ENCODE measurements at places on chromosomes 12 and 14.

DNA sequence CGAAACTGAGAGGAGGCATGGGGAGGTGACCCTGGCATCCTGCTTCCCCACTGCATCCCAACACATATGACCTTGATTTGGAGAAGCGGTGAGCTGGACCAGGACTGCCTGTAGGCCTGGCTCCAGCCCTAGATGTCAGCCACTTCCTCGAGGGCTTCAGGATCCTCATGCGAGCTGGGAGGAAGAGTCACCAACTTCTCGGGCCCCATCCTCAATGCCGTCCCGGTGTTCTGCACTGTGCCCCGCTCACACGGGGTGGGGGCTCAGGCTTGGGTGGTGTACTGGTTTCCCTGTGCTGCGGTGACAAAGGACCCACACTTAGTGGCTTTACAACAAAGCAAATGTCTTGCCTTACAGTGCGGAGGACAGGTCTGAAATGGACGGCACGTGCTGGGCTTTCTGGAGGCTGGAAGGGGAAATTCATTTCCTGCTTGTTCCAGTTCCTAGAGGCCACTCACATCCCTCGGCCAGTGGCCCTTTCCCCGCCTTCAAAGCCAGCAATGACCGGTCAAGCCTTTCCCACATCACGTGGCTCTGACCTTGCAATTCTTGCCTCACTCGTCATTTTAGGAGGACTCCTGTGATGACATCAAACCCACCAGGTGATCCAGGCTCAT, 298.1 kb upstream of the RTL1 start:
- no peak for DNase-seq

- DNase-seq, result no peak
These were observed 29.6 kb downstream of the IFT43 start for GRCh38 chr14:76015191-76015590.

GRCh38 chr12:115000038-115000437, 316.1 kb upstream of the TBX3 start:
- no peak for DNase-seq

DNA sequence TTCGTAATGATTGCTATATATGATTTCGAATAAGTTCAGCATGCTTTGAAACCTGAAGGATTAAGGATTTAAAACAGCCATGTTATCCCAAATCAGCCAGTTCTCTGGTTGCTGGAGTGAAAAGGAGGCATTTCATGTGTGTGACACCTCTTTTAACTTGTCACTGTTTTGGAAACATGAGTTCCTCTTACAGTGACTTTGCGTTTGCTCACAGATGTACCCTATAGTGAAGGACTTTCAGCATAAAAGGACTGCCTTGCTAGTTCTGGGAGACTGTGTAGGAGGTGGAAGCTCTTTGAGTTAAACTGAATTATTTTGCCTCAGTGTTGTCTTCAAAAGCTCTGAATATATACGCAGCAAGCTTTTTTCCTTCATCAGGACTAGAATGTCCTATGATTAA, 7.6 kb downstream of the RNASE11 start:
- no peak for DNase-seq

- no peak for DNase-seq
These were observed 21.1 kb downstream of the TCTN1 start for GRCh38 chr12:110635055-110635454.

DNA sequence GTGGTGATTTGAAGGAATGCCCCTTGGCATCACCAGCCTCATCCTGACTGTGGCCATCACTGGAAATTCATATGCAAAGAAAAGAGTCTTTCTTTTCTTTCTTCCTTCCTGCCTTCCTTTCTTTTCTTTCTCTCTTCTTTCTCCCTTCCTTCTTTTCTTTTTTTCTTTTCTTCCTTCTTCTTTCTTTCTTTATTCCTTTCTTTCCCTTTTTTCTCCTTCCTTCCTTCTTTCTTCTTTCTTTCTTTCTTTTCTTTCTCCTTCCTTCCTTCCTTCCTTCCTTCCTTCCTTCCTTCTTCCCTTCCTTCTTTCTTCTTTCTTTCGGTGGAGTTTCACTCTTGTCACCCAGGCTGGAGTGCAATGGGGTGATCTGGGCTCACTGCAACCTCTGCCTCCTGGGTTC, 58.0 kb upstream of the TMEM132D start:
- no peak for DNase-seq

DNA sequence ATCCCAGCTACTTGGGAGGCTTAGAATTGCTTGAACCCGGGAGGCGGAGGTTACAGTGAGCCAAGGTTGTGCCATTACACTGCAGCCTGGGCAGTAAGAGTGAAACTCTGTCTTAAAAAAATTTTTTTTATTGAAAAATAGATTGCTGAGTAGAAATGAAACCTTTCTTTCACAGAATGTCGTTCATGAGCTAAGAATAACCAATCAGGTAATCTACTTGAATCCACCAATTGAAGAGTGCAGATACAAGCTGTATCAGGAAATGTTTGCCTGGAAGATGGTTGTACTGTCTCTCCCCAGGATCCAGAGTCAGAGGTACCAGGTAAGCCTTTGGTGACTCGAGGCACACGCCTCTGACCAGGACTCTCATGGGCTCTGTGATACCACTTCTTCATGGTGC, 27.0 kb downstream of the DYNC1H1 start:
- DNase-seq, result no peak

- DNase-seq, result no peak
These were observed 1095.2 kb downstream of the FSCB start for GRCh38 chr14:43411841-43412240.

DNA sequence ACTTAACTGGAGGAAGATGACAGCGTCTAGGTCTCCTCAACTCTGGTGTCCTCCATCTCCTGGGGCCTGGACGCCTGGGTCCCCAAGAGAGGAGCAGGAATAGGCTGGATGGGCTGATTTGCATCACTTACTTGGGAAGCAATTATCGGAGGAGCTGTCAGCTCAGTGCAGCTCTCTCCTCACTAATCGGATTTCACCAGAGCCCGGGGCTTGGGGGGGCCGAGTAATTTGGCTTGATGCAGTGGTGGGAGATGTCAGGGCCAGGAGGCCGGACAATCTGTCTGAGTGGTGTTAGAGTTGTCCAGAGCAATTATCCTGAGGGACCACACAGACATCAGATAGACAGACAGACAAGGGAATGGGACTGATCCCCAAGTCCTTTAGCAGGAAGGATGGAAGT, 4.6 kb upstream of the SMUG1 start:
- DNase-seq, result no peak

GRCh38 chr14:90274808-90275457, 18.6 kb downstream of the PSMC1 start:
- DNase-seq, result no peak

DNA sequence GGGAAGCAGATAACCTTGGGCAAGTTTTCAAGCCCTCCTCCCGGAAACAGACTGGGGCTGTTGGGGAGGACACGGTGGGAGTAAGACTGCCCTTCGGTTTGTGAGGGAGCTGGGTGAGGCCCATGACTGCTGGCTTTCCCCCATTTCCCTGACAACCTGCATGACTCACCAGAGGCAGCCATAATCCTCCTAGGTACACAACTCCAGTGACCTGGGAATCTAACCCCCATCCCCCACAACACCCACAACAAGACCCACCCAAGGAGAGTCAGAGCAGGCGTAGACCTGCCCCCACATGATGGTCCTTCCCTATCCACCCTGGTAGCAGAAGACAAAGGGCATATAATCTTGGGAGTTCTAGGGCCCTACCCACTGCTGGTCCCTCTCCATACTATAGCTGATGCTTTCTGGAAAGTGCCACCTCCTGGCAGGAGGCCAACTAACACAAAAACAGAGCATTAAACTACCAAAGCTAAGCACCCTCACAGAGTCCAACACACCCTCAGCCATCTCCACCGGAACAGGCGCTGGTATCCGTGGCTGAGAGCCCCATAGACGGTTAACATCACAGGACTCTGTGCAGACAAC, 14.8 kb downstream of the DDX24 start:
- DNase-seq, result no peak

- DNase-seq, result no peak
These were observed 493 bp downstream of the HOXC5 start for GRCh38 chr12:54033106-54033979.

GRCh38 chr12:29299633-29300032, 81.3 kb downstream of the ERGIC2 start:
- DNase-seq, result no peak

DNA sequence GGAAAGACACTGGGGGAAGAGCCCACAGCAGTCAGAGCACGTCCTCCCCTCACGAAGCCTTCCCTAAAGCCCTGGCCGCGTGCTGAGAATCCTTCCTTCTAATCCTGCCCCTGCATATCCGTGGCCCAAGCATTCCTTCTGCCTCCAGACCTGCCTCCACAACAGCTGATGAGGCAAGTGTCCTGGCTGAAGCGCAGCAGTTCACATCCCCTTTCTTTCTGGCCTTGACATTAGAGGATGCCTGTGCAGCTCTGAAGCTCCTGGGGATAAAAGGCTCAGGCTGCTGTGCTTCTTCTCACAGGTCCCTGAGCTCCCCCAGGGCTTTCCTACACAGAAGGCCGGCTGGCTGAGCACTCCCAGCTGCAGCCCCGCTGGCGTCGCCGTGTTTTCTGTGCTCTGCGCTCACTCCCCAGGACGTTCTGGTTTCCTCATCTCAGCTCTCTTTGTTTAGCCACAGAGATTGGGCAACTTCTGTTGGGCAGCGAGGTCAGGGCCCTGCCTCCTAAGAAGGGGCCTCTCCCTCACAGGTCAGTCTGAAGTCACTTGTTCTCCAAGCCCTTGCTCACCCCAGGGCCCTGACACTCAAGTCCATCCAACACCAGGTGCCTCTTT, 45.8 kb downstream of the NINJ2 start:
- DNase-seq, result peak; percentile 54
